Esophagus squamous epithelium (tissue), 5 donors: ENCODE measurements at places on chromosomes 4 and X.

GRCh38 chr4:189124149-189124758, 816.4 kb upstream of the FRG1 start:
- no peak for DNase-seq

GRCh38 chr4:15376145-15376544, 51.7 kb upstream of the C1QTNF7 start:
- no peak for DNase-seq

- DNase-seq: no peak
These were observed 728.6 kb downstream of the TRIML1 start for GRCh38 chr4:188867796-188868195.

DNA sequence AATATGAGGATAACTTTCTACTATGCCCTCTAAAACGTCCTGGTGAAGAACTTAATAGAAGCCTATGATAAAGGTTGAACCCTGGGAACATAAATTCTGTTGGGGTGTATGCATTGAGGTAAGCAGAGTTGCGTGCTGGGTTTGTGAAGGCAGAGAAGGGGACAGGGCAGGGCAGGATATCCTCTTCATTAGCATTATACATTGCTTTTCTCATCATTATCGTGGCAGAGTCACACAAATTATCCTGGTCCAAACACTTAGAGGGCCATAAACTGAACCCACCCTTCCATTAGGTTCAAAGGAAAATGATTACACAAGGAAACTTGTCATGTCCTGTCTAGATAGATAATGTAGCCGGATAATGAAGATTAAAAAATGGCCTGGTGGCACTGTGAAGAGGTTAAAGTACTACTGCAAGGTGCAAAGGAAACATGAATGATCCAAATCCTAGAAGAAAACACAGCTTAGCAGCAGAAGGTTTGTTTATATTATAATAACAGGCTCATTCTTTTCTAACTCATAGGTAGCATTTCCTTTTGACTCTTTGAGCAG, 189.1 kb downstream of the SPCS3 start:
- DNase-seq: no peak

- DNase-seq: no peak
These were observed 9.6 kb downstream of the CC2D2A start for GRCh38 chr4:15479089-15479912.

DNA sequence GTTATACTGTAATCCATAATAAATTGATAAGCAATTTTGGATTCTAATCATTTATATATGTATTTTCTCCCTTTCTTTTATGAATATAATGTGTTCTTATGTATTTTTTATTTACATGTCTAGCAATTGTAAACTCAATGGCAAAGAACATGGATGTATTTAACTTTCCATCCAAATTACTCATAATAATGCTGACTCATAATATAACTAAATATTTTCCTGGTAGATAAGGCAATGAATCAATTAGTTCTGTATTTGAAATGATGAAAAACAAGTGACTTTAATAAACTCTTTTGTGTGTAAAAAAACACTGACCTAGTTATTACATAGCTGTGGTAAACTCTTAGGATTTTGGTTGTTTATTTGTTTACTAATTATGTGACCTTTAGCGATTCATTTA, 211.2 kb downstream of the DTHD1 start:
- DNase-seq: no peak

- DNase-seq: no peak
These were observed 11.2 kb downstream of the KLHL8 start for GRCh38 chr4:87209182-87209581.

GRCh38 chr4:88672987-88673386, 24.6 kb downstream of the NAP1L5 start:
- no peak for DNase-seq

DNA sequence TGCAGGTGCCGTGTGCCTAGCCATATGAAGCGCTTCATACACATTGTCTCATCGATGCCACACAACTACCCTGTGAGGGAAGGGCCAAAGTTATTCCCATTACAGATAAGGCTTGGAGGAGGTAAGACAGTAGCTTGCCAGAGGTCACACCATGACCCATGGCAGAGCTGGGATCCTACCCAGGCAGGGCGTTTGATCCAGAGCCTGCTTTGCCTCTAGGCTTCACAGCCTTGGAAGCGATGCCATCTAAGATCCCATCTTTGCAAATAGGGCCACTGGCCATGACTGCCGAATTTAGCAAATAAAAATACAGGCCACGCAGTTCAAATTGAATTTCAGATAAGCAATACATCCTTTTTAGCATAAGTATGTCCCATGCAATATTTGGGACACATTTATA, 358.2 kb downstream of the BCOR start:
- DNase-seq: no peak

GRCh38 chr4:83282049-83282535, 2.5 kb downstream of the COQ2 start:
- no peak for DNase-seq

- DNase-seq: no peak
These were observed 10.4 kb upstream of the PRSS12 start for GRCh38 chr4:118363166-118363565.
